ENCODE measurements at places on chromosomes 13 and 19.

DNA sequence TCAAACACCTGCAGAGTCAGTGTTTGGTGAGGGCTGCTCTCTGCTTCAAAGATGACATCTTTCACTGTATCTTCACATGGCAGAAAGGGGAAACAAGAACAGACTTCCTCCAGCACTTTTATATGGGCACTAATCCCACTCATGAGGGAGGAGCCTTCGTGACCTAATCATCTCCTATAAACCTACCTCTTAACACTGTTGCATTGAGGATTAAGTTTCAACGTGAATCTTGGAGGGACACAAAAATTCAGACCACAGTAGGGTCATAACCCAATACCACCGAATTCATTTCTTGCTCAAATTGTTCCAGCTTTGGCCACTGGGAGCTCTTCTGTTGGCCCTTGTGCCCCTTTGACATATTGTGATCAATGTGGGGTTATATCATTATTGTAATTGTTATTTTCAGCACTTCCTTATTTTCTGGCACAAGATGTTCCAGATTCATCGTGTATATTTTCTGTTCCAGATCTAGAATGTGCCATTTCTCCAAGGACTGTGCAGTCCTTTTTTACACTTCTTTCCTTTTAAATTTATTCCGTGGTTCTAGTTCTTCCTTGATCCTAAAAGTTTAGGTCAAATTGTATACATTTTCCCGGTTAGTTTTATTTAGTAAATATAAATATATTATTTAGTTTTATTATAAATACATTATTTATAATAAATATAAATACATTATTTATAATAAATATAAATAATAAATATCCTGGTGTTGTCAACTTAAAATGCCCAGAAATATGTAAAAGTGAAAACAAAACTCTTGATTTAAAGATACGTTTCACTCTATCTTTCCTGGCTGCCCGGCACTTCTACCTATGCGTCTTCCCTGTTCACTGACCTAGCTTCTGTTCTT, 35.5 kb upstream of the IGFL4 start:
- no peak for DNase-seq

DNA sequence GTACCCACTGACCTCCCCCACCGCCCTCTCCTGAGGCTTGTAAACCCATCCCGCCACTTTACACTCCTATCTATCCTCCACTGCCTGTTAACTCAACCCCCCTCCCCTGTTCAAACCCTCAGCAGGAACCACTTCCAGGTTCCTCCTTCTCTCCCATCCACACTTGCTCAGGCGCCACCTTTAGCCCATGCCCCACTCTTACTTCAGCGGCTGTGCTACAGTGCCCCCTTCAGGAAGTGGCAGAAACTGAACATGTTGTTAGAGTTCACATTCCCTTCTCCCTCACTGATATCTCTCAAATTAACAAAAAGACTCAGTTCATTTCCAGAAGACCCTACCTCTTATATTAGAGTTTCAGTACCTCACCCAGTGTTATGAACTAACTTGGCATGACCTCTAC, 49.4 kb downstream of the ZNF91 start:
- DNase-seq, result no peak

DNA sequence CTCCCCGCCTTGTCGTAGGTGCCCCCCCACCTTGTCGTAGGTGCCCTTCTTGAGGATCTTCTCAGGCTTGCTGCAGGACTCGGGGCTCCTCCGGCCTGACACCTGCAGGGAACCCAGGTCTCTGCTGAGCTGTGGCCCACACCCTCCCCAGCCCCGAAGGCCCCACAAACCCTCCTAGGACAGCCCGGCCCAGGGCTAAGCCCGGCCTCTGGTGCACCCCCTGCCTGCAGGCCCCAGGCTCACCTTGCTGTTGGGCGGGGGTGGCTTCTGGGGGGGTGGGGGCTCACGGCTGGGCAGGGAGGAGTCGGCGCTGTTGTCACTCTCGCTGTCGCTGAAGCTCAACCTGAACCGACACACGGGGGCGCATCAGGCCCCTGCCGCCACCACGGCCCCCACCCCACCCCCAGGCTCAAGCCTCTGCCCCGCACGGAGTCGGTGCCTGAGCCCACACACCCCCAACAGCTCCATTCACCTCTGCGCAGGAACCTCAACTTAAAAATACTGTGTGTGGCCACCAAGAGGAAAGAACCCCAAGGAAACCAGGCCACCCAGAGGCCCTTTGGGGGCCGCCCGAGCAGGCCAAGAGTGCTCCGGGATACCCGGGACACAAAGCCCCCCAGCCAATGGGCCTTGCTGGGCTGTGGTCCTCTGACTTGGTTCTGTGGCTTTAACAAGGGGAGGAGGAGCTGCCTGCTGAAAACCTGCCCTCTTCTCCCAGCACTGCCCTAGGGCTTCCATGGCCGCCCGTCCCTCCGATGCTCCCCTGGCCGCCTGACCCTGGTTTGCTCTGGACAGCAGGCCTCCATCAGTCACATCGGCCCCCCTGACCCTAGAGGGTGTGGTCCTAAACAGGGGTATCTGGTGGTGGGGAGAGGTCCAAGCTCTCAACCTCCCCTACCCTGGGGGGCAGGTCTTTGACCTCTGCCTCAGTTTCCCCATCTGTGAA, 65.8 kb downstream of the MLLT1 start:
- DNase-seq, result no peak

GRCh38 chr19:8517551-8518442, 3.8 kb upstream of the ZNF414 start:
- DNase-seq, result no peak

Measured in H54 (cell line).